ENCODE measurements at places on chromosomes 4 and X.

GRCh38 chr4:66946761-66947160, 598.5 kb downstream of the CENPC start:
- no peak for DNase-seq

GRCh38 chrX:5829469-5829868, 399.2 kb downstream of the NLGN4X start:
- DNase-seq: no peak

- DNase-seq: no peak
These were observed 25.1 kb downstream of the UGDH start for GRCh38 chr4:39502019-39502663.

DNA sequence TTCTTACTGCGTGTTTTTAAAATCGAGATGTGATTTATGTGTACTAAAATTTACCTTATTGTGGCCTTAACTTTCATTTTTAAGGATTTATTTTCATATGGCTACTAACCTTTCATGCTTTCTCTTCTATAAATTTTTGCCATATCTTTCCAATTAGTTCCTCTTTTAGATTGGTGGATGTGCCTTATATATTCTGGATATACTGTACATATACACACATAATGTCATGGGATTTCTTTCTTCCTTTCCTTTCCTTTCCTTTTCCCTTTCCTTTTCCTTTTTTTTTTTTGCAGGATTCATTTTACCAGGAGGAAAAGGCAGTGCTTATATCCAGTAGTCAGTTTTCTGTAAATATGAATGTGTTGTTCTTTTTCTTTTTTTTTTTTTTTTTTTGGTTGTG, 37.2 kb downstream of the FHIP1A start:
- no peak for DNase-seq

- no peak for DNase-seq
These were observed 98.9 kb downstream of the HPGD start for GRCh38 chr4:174423257-174423944.

DNA sequence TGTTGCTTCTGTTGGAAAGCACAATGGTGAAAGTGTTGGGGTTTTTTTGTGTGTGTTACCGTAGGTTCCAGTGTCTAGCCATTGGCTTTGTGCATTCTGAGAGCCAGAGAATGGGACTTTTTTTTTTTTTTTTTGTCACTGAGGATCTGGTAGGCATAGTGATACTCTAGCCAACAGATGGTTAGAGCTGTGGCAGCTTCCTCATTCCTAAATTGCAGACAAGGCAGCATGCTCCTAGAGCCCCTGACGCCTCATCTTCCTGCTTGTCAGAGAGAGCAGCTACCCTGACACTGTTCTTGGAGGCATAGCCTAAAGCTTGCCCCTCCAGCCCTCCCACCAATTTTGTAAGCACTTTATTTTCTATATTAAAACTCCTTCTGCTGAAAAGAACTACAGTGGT, 27.0 kb downstream of the ARHGEF9 start:
- DNase-seq: no peak

DNA sequence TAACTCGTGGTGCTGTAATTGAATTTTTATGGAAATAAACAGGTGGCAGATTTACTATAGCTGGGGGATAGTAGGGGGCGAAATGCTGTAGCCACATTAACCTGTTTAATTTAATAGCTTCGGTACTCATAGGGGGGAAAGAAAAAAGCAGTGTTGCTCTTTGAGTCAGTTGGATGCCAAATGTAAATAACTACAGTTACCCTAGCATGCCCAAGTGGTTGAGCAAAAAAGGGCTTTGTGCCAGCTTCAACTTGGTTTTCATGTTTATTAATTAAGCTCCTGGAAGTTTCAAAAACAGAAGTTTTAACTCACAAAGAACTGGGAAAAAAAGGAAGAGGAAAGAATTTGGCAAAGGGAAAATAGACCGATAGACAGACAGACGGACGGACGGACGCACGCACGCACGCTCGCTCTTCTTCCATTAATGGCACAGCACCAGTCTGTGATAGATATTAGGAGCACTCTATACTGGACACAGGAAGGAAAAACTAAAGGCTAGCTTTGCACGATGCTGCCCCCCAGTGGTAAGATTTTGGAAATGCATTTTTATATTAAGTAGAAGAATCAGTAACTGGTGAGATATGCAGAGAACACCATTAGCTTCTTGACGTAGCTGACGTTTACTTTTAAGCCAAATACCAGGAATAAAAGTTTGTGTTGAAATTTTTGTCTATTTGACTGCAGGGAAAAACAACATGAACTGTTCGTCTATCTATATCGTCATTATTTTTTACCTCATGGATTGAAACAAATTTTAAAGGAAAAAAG, 151.8 kb downstream of the SLC7A11 start:
- DNase-seq: no peak

DNA sequence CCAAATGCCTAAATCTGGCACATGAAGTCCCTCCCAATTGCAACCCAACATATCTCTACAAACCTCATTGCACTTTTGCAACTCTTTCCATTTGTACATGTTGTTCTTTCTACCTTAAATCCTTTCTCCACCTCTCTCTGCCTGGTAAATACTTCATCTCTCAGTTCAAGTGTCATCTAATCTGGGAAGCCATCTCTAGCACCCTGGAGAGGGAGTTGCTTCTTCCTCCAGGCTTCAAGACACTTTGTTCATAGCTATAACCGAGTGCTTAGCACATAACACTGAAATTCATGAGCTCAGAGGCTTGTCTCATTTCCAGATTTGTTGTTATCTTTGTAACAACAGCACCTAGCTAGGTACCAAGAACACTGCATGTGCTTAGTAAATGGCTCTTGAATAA, 114.8 kb upstream of the NAP1L5 start:
- DNase-seq: no peak

- no peak for DNase-seq
These were observed 173.7 kb downstream of the VSIG4 start for GRCh38 chrX:65866146-65866545.

GRCh38 chrX:132071254-132071653, 48.2 kb downstream of the STK26 start:
- no peak for DNase-seq

- no peak for DNase-seq
These were observed 95.7 kb downstream of the ANK2 start for GRCh38 chr4:113145147-113145518.

GRCh38 chr4:8019396-8020365, 80.0 kb upstream of the AFAP1 start:
- no peak for DNase-seq

DNA sequence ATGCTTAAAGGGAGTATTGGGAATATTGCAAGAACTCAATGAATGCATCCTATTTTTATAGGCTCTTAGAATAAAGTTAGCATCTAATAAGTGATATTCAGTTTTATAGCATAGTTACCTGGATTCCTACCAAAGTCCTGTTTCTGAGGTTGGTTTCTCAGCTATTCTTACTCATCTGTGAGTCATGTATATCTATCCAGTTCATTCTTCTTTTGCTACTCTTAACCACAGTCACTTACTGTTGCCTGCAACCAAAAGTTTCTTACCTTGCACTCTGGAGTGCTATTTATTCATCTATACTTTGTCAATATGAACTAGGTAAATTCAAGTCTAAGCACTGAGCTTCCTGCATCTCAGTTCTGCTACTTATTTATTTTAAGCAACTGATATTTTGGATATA, 322.5 kb downstream of the HS3ST1 start:
- DNase-seq: no peak

GRCh38 chr4:176470671-176471070, 150.9 kb downstream of the SPCS3 start:
- DNase-seq: no peak

DNA sequence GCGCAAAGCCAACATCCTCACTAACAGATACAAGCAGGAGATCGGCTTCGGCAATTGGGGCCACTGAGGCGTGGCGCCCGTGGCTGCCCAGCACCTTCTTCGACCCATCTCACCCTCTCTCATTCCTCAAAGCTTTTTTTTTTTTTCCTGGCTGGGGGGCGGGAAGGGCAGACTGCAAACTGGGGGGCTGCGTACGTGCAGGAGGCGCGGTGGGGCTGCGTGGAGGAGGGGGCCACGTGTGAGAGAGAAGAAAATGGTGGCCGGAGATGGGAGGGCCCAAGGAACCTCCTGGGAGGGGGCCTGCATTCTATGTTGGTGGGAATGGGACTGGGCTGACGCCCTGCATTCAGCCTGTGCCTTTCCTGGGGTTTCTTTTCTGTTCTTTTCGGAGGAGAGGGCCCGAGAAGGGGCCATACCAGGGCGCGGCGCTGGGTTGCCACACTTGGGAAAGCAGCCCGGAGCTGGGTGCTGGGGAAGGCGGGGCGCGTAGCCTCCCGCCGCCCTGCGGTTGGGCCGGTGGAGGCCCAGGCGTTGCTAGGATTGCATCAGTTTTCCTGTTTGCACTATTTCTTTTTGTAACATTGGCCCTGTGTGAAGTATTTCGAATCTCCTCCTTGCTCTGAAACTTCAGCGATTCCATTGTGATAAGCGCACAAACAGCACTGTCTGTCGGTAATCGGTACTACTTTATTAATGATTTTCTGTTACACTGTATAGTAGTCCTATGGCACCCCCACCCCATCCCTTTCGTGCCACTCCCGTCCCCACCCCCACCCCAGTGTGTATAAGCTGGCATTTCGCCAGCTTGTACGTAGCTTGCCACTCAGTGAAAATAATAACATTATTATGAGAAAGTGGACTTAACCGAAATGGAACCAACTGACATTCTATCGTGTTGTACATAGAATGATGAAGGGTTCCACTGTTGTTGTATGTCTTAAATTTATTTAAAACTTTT, 4.5 kb downstream of the MID1IP1 start:
- peak; percentile 79 for DNase-seq

DNA sequence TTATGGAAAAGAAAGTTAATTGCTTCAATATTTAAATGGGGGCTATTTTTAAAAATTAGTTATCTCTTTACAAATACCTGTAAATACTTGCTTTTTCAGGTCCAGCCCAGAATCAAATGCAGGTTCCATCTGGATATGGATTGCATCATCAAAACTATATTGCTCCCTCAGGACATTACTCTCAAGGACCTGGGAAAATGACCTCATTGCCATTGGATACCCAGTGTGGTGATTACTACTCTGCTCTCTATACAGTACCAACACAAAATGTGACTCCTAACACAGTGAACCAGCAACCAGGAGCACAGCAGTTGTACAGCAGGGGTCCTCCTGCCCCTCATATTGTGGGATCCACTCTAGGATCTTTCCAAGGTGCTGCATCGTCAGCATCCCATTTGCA, 29.2 kb downstream of the SEC24B start:
- DNase-seq: no peak

DNA sequence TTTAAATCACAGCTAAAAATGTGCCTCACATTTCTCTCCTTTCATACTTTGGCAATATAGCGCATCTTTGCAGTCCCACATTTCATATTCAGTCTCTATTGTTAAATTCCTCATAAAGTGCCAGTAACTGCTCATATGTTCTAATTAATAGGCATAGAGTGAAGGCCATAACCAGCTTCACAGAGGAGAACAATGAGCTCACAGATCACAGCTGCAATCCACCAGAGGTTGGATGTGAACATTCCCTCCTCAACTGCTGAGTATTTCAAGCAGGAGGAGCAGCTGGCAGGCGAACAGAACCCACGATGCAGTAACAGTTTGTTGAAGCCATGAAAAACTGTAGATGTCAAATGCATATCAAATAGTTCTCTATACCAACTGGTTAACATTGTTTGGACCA, 2088.7 kb upstream of the AGA start:
- no peak for DNase-seq

DNA sequence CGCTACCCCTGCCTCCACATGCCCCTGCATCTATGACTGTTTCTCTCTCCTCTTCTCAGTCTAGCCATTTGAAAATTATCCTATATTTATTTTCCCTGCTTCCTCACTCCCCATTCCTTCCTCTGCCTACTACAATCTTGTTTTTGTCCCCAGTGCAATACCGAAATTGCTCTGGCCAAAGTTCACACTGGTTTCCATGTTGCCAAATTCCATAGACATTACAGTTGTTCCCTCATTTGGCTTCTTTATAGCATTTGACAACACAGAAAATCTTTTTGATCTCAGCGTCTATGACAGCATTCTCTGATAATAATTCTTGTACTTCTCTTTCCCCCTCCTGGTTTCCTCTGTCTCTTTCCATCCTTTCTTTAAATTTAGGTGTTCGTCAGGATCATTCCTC, 99.4 kb downstream of the GPR82 start:
- no peak for DNase-seq

DNA sequence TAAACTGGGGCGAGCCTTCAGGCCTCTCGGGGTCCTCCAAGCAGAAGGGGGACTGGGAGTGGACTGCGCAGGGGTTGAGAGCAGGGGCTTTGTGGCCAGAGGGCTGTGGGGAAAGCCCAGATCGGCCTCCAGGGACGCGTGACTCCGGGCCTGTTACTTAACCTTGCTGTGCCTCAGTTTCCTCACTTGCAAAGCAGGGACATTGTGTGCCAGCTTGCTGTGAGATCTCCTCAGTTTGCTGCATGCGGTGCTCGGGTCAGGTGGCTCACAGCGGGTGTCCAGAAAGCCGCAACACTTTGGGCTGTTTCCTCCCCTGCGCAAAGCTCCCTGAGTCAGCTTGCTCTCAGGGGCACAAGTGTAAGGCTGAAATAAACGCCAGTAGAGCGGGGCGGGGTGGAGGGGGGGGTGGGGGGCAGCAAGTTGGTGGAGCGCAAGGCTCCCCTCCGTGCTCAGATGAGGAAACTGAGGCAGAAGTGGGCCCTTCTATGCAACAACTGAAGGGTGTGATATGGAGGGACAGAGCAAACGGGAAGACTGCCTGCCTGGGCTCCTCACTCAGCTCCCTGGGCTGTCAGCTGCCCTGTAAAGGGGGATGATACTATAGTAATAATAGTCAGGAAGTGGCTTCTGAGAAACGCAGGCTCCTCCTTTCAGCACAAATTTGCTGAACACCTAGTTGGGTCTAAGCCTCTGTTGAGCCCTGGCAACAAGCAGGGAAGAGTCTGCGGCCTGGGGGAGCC, 101.0 kb downstream of the HMX1 start:
- no peak for DNase-seq

- DNase-seq: peak; percentile 52
These were observed 31.9 kb downstream of the RHOH start for GRCh38 chr4:40228497-40229365.

GRCh38 chrX:7139202-7140081, 8.1 kb upstream of the STS start:
- no peak for DNase-seq

- no peak for DNase-seq
These were observed 15.5 kb upstream of the GPR82 start for GRCh38 chrX:41708486-41708885.

GRCh38 chr4:98446499-98447375, 185.6 kb downstream of the RAP1GDS1 start:
- DNase-seq: peak; percentile 65

DNA sequence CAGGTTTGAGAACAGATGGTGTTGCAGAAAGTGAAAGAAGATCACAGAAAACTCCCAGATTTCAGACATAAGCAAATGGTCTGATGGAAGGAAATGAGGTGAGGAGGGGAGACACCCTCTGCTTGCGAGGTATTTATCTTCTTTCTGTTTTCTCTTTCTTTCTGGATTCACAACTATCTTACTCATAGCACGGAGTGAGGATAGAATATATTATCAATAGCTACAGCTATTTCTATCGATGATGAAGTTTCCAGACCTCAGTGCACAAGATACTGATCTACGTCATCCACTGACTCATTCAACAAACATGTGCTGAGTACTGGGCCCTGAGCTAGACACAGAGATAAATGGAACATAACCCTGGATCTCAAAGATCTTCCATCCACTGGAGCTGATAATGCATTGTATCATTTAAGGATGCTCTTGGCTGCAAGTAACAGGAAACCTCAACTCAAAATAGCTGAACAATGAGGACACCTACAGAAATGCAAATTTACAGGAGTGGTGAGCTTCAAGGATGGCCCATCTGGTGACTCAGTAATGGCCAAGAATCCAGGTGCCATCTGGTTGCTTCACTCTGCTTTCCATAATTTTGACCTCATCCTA, 21.2 kb downstream of the SLC2A9 start:
- no peak for DNase-seq

All from activated T-cell treated with anti-CD3 and anti-CD28 coated beads, Interleukin-2, amount 50 U/mL, for 24 hours (primary cell).